ENCODE measurements at places on chromosomes 16 and 17.

- peak; percentile 54 for DNase-seq
These were observed 832 bp downstream of the CDK5R1 start for GRCh38 chr17:32487473-32488176.

DNA sequence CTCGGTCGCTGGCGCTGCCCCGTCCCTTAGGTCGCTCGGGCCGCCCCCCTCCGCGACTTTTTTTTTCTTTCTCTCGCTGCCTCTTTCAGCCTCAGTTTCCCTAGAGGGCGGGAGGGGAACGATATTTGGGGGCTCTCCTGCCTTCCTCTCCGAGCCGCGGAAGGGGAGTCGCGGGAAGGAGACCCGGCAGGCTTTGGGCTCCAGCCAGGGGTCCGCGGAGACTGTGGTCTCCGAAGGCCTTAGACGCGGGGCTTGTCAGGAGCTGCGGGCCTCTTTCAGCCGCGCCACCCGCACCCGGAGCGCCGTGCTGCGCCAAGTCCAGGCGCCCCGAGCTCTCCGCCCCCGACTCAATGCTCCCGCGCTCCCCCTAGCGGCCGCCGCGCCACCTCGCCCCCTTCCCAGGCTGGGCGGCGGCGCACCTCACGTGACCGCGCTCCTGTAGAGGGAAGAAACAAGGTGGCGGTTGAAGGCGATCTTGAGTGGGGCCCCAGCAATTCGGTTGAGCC lies at the start of gene LRRC37B:
TSS of gene LRRC37B (plus strand) at position 427 of the 506 bp plus-strand sequence. CDS start 14,010 bp downstream, outside the sequence.
- DNase-seq: peak; percentile 88

GRCh38 chr16:25413975-25414374 lies 156.3 kb upstream of the ZKSCAN2 start:
- DNase-seq: no peak

DNA sequence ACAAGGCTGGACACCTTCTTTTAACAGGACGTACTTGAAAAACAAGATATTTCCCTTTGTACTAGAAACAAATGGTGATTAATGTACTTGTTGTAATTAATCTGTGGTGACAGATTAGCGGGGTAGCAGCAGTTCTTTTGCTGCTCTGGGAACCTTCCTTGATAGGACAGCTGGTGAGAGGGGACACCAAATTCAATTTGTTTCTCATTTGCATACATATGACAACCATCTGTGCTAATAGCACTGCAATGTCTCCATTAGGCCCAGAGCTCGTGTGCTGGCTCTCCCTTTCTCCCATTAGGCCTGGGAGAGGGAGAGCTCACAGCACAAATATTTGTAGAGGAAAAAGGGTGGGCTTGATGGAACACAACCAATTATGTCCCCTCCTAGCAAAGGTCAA lies 221.0 kb upstream of the HS3ST3A1 start:
- no peak for DNase-seq

DNA sequence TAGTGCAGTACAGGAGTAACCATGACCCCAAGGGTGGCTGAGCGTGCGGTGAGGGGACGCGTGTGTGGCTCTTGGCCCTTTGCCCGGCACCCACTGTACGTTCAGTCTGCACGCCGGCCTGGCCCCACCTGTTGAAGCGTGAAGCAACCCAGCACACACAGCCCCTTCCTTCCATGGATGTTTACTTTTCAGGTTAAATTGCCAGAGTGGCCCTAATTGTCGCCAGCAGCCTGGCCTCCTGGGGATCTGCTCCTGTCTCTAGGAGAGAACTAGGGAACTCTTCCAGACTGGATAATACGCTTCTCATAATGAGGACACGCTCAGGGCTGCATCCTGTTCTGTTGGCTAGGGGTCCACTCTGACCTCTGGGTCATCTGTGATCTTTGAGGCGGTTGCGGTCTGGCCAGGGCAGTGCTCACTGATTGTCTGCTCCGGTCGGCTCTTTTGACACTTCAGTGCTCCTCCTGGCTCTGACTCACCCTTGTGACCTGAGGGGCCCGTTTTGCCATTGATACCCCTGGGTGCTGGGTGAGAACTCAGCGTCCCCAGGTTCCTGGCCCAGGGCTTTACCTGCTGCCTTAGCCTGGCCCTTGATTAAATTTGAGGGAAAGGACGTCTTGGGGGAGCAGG lies 27.7 kb downstream of the TPSG1 start:
- no peak for DNase-seq

- no peak for DNase-seq
These were observed 30.6 kb upstream of the TNRC6C start for GRCh38 chr17:77927777-77928518.

DNA sequence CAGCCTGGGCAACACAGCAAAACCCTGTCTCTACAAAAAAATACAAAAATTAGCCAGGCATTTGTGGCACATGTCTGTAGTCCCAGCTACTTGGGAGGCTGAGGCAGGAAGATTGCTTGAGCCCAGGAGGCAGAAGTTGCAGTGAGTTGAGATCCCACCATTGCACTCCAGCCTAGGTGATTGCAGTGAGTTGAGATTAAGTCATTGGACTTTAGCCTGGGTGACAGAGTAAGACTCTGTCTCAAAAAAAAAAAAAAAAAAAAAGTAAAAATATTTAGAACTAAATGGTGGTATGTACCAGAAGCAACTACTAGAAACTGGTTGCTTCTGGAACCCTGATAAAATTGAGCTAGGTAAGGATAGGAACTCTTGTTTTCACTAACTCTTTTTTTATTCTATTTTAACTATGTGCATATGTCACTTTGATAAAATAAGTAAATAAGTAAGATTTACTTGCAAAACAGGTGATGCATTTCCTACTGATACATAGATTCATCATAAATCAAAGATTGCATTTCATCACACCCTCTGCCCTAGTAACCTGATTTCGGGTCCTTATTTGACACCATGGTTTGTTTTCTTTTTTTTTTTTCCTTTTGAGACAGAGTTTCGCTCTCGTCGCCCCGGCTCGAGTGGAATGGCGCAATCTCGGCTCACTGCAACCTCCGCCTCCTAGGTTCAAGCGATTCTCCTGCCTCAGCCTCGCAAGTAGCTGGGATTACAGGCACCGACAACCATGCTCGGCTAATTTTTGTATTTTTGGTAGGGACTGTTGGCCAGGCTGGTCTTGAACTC lies 66.0 kb downstream of the USP32 start:
- DNase-seq: no peak

- no peak for DNase-seq
These were observed 4.4 kb upstream of the RNF43 start for GRCh38 chr17:58421711-58422110.

GRCh38 chr16:81706327-81707295 lies 72.5 kb upstream of the PLCG2 start:
- DNase-seq: no peak

DNA sequence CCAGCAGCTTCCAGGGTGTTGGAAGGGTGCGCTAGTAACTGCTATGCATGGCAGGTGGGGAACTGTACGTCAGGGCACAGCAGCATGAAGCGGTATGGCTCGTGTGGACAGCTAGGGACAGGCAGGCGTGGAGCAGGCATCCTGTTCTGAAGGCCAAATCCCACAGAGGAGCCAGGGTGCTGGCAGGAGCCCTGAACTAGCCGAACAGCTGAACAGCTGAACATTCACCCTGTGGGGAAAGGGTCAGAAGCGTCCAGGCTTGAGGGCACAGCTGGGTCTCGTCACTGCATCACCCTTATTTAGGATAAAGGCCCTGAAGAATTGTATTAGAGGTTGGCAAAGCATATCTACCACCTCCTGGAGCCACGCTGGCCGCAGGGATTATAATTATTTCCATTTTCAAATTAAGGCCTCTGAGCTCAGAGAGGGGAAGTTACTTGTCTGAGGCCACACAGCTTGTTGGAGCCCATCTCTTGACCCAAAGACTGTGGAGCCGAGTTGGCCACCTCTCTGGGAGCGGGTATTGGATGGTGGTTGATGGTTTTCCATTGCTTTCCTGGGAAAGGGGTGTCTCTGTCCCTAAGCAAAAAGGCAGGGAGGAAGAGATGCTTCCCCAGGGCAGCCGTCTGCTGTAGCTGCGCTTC lies 3.3 kb upstream of the STH start:
- DNase-seq: no peak

GRCh38 chr17:12362853-12363455 lies 302.7 kb upstream of the MYOCD start:
- DNase-seq: no peak

- no peak for DNase-seq
These were observed 18.9 kb upstream of the ELAC2 start for GRCh38 chr17:13036751-13037150.

GRCh38 chr16:49463529-49463928 lies 89.9 kb downstream of the C16orf78 start:
- DNase-seq: peak; percentile 89

- peak; percentile 75 for DNase-seq
These were observed 65.2 kb downstream of the ARSG start for GRCh38 chr17:68356520-68356919.

GRCh38 chr16:26430618-26431017 lies 636.1 kb upstream of the C16orf82 start:
- DNase-seq: no peak

DNA sequence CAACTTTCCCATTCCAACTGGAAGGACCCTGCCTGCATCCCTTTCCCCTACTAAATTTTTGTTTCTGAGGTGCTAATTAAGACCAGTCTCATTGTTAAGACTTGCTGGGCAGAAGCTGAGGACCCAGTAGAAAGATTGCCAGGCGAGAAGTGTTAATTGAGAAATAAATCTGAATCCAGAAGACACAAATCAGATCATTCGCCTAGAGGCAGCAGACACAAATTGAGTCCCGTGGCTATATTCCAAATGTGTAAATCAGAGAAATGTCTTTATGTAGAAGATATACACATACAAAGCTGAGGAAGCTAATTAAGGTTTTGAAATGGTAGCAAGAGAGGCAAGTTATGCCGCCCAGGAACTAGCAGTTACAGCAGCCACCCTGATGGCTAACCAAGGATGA lies 29.6 kb downstream of the CALCOCO2 start:
- no peak for DNase-seq

DNA sequence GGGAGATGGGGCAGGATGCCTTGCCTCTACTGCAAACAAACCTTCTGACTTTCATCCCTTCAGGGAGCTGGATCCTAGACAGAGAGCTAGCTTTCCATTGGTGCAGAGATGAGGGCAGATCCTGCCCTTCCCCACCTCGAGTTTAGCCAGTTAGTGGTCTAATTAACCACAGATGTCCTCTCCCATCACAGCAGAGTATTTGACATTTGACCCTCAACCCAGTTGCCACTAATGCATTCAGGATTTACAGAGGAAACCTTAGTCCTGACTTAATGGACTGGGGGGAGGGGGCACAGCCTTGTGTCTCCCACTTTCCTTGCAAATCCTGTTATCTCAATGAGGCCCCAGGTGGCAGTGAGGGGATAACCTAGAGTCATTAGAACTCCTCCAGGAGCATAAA lies 10.2 kb downstream of the PIP4K2B start:
- no peak for DNase-seq

DNA sequence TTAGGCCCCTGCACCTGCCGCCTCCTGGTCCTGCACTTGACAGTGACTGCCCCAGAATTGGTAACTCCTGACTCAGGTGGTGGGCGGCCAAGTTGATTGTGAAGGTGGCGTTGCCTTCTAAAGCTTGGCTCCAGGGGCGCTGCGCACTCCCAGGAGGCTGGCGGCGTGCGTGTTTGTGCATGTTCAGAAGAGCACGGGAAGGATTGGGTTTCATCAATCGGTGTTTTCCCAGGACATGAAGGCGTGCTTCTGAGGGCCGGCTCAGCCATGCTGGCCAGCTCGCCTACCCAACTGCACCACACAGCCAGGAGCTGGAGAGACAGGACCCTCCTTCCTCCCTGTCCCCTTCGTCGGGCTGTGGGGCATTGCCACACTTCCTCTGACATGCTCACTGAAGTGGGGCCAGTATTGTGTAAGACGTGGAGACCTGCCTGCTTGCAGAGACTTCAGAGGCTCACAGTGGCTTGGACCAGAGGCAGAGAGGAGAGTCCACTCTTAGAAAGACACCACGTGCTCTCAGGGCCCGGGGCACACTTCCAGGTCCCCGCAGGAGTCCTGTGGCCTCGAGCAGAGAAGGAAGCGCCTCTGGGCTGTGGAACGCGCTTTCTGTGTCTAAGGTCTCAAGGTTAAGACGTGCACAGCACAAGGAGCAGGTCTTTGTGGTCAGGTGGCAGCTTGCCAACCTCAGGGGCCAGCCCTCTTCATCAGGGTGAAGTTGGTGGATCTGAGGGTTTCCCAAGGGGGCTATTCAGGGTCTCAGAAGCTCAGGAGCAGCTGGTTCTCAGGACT lies 2.8 kb downstream of the RAB40C start:
- no peak for DNase-seq

DNA sequence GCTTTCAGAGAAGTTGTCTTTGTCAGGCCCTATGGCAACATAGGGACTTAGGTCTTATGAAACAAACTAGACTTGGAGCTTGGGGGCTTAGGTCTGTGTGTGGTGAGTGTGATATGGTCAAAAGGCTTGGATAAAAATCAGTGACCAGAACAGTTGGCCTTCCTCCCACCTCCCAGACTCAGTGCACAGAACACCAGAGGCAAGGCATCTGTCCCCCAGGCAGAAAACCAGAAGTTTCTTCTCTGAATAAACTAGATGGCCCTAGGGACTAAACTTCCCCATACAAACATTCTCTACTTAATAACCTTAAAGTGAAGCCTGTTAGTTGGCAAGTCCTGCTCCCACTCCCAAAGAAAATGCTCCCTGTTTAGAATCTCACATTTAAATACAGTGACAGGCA lies 39.2 kb upstream of the PMFBP1 start:
- no peak for DNase-seq

- no peak for DNase-seq
These were observed 44.1 kb downstream of the TBX4 start for GRCh38 chr17:61496174-61496956.

GRCh38 chr16:12079412-12079965 lies 103.0 kb downstream of the SNX29 start:
- DNase-seq: no peak

- no peak for DNase-seq
These were observed 25.1 kb downstream of the UNC13D start for GRCh38 chr17:75819116-75819515.

DNA sequence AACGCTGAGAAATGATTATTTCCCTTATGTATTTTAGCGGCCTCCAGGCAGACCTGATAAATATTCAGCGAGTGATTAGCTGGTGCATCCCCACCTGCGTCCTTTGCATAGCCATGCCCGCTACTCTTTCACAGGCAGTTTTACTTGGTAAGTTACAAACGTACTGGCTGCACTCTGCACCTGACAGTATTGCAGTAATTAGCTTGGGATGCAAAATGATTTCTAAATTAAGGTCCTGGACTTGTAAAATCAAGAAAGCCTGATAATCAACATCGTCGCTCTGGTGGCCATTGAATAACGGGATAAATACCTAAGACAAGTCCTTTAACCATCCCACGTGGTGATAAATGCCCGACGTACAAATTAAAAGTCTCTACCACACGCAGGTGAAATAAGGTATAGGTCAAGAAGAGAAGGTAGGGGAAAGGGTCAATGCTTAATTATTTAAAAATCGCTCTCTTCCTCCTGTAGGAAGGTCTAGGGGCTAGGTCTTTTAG lies 998 bp upstream of the PRKCA start:
- peak; percentile 3 for DNase-seq
